ENCODE measurements at places on chromosomes 2 and 18.

DNA sequence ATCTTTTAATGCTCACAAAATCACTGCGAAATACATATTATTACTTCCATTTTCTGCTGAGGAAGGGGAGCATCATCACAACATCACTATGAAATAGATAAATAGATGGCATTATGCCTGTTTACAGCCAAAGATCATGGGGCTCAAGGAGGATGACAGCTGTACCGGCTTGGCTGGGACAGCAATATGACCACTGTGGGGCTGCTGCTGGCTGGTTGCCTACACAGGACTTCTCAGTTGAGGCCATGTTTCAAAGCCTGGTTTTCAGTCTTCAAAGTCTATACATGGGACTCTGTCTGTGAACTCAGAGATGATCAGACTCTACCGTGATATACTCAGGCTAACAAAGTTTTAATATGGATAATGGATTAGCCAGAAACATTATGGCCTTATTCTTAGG is 58.7 kb downstream of the SPATS2L start:
- no peak for DNase-seq

GRCh38 chr2:45570671-45571334 is 40.3 kb downstream of the SRBD1 start:
- no peak for DNase-seq

- DNase-seq, result no peak
Measured at GRCh38 chr2:234970099-234970440, 18.3 kb downstream of the SH3BP4 start.

DNA sequence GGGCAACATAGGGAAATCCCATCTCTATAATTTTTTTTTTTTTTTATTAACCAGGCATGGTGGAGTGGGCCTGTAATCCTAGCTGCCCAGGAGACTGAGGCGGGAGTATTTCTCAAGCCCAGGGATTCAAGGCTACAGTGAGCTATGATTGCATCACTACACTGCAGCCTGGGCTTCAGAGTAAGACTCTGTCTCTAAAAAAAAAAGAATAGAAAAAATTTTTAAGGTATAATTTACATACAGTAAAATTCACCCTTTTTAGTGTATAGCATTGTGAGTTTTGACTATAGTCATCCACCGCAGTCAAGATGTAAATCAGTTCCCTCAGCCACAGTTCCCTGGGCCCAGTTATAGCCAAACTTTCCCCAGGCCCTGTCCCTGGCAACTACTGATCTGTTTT is 57.1 kb upstream of the MSH6 start:
- no peak for DNase-seq

- no peak for DNase-seq
Measured at GRCh38 chr18:14174706-14175085, 42.5 kb upstream of the ZNF519 start.

DNA sequence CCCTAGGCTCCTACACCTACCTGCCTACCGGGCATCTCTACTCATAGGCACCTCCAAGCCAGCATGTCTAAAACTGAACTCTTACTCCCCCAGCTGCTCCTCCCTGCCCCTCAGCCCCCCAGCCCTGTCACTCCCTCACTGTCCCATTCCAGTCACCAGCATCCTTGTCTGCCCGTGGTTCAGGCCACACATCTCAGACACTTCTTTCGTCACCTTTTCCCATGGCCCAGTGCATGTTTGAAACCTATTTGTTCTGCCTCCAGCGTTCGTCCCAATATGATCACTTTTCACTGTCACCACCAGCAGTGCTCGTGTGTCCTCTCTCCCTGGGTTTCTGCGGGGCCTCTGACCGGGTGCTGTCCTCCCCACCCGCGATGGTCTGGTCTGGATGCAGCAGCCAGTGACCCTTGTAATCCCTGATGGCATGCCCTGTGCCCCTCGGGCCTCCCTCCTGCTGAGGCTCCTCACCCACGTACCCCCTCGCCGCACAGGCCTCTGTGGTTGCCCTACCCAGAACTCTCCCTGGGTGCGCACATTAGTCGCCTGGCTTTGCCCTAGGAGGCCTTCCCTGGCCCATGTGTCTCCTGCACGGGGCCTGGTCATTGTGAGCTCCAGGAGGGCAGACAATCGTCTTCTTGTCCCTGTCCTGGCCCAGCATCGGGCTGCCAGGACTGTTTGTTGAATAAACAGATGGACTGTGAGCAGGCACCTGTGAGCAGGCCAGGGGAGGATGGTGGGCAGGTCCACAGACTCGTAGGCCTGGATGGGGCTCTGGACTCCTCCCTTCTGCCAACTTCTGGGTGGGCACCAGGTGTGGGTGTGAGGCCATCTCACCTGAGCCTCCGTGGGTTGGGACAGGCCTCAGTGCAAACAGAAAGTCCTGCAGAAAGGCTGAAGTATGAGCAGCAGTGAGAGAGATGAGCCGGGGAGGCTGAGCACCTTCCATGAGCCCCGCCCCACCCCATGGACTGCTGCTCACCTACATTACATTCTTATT is 15.5 kb downstream of the LDLRAD4 start:
- no peak for DNase-seq

DNA sequence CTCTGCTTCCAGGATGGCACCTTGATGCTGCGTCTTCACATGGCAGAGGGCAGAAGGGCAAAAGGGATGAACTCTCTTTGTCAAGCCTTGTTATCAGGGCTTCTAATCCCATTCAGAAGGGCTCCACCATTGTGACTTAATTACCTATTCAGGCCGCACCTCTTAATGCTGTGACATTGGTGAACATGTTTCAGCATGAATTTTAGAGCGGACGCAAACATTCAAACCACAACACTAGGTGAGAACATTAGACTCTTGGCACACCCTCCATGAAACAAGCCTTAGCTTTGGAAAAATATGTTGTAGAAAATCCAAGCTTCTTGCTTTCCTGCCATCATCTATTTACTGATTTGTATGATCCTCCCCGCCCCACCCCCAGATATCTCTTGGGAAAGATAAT is 17.9 kb downstream of the DAW1 start:
- DNase-seq, result no peak

DNA sequence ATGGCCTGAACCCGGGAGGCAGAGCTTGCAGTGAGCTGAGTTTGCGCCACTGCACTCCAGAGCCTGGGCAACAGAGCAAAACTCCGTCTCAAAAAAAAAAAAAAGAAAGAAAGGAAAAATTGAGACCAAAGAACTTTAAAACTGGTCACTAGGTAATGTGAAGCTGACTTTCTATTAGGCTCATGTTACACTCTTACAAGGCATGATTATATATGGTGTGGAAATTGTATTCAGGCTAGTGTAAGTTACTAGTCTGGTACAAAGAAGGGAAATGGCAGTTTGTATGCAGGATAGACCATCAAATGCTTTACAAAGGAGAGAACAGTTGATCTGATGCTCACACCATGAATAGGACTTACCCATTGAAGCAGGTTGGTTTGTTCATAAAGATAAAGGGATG is 35.4 kb upstream of the ARMC9 start:
- no peak for DNase-seq

- no peak for DNase-seq
Measured at GRCh38 chr18:57533006-57533867, 53.3 kb downstream of the FECH start.

All from activated CD4-positive, alpha-beta T cell treated with anti-CD3 and anti-CD28 coated beads, Interleukin-2, Interleukin-6, amounts not matched to agents 100 ng/mL and 50 ng/mL, durations not matched to agents 16 hours and 8 hours (primary cell).